ENCODE measurements at places on chromosomes 6 and 20.

- no peak overlapping the region for H3K27ac ChIP-seq
- H3K4me1 ChIP-seq = no peaks in the 10 kb centered on the region
- no peak for DNase-seq
- H3K4me3 ChIP-seq = no peak overlapping the region
Observed at GRCh38 chr20:21136015-21136732, 10.3 kb downstream of the KIZ start.

GRCh38 chr6:12593771-12594529 is 122.6 kb upstream of the PHACTR1 start:
- no peaks in the 10 kb centered on the region for H3K4me1 ChIP-seq
- H3K36me3 ChIP-seq = no peaks in the 10 kb centered on the region
- DNase-seq = no peak
- H3K27ac ChIP-seq = no peak overlapping the region
- no peaks in the 10 kb centered on the region for H3K27me3 ChIP-seq

GRCh38 chr6:144149558-144149893 is 791 bp upstream of the STX11 start:
- no peak for DNase-seq
- H3K4me3 ChIP-seq = peak overlapping the region; percentile 79
- no peaks in the 10 kb centered on the region for H3K36me3 ChIP-seq
- H3K27ac ChIP-seq = no peak overlapping the region
- peaks cover 17% of the 10 kb centered on the region for H3K4me1 ChIP-seq

DNA sequence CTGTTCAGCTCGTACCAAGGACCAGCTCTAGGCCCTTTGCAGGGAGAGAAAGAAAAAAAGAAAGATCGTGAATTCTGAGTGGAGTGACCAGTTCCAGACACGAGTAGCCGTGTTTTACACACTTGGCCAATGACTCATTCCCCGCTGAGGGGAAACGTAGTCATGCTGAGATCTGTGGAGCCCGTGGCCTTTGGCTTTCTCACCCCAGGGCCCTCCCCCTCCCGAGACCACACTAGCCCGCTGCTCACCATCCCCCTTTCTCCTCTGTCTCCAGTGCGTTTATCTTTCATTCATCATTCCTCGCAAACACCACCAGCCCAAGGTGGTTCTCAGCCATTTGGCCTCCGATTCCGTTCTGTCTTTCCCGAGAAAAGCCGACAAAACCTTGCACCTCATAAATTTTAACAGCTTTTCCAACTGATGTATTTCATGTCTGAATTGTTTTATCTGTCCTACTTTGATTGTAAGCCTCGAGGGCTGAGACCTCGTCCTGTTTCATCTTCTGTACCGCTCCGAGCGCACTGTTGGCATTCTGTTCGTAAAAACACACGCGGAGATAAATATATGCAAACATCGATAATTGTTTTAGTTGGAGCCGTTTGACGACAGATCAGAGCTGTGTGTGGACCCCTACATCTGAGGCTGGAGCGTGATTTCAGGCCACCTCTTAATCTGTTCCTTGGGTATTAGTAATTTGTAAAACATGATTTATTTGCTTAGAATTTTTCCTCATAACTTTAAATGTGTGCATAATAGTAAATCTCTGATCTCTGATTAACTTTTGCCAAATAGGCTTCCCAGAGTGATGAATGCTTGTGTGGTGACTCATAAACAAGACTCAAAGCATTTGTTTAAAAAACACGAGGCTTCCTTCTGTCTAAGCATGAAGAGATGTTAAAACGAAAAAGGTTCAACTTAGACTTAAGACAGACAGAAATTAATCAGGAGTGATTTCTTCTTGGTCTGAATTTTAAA is 336.6 kb downstream of the CDH4 start:
- H3K4me1 ChIP-seq = no peaks in the 10 kb centered on the region
- no peak overlapping the region for H3K27ac ChIP-seq
- no peak overlapping the region for H3K4me3 ChIP-seq
- DNase-seq = no peak

DNA sequence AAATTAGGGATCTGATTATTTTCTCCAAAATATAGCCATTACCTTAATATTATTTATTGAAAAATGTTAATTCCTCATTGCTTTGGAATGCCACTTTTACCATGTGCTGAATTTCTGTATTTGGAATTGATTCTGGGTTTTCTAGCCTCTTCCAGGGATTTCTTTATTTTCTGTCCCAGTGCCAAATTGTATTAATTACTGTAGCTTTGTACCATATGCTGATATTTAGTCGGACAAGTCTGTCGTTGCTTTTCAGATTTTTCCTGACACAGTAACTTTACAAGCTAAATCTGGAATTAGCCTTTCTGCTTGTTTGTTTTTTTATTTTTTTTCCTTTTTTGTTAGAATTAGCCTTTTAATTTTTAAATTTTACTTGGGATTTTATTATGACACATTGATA is 10.9 kb upstream of the TMEM14B start:
- H3K27me3 ChIP-seq = no peaks in the 10 kb centered on the region
- H3K4me1 ChIP-seq = peaks cover 4% of the 10 kb centered on the region
- H3K4me3 ChIP-seq = no peak overlapping the region
- DNase-seq = no peak
- H3K36me3 ChIP-seq = no peaks in the 10 kb centered on the region

DNA sequence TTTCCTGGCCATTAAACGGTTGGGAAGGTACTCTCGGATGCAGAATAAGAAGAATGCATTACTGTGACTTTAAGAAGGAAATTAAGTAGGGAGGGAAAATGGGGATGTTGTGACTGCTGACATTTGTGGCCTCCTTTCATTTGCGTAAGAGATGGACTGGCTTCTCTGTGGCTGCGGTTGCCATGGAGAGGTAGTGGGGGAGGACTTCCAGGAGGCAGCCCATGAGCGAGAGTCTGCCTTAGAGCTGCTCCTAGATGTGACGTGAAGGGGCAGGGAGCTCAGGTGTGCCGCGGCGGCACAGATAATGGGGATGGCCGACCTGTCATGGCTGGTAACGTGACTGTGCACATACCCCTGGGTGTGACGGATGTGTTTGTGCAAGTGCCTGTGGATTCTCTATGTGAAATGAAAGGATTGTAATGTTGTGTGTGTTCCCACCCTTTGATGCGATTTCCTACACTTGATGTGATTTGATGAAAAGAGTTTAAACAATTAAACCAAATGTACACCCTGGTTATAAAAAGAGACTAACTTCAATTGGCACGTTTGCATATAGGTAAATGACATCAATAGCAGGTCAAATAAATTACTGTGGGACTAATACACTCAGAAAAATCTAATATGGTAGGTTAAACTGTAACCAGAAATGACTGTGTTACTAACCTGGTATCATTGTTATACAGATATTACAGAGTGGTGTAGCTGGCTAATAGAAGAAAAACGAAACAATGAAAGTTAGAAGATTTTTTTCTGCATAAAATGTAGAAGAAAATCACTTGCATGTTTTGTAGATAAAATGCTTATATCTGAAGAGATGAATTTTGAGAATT is 48.9 kb downstream of the HIVEP1 start:
- H3K4me3 ChIP-seq = peak overlapping the region; percentile 17
- H3K36me3 ChIP-seq = no peaks in the 10 kb centered on the region
- H3K27me3 ChIP-seq = no peaks in the 10 kb centered on the region
- DNase-seq = peak; percentile 70
- H3K27ac ChIP-seq = no peak overlapping the region

DNA sequence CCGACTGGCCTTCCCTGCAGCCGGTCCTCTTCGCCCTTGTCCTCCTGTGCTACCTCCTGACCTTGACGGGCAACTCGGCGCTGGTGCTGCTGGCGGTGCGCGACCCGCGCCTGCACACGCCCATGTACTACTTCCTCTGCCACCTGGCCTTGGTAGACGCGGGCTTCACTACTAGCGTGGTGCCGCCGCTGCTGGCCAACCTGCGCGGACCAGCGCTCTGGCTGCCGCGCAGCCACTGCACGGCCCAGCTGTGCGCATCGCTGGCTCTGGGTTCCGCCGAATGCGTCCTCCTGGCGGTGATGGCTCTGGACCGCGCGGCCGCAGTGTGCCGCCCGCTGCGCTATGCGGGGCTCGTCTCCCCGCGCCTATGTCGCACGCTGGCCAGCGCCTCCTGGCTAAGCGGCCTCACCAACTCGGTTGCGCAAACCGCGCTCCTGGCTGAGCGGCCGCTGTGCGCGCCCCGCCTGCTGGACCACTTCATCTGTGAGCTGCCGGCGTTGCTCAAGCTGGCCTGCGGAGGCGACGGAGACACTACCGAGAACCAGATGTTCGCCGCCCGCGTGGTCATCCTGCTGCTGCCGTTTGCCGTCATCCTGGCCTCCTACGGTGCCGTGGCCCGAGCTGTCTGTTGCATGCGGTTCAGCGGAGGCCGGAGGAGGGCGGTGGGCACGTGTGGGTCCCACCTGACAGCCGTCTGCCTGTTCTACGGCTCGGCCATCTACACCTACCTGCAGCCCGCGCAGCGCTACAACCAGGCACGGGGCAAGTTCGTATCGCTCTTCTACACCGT is 6.1 kb downstream of the UBD start:
- H3K36me3 ChIP-seq = no peaks in the 10 kb centered on the region
- H3K4me3 ChIP-seq = peak overlapping the region; percentile 33
- DNase-seq = no peak
- peaks cover 11% of the 10 kb centered on the region for H3K4me1 ChIP-seq
- no peak overlapping the region for H3K27ac ChIP-seq

- H3K27ac ChIP-seq = no peak overlapping the region
- no peaks in the 10 kb centered on the region for H3K27me3 ChIP-seq
- no peak overlapping the region for H3K4me3 ChIP-seq
- peaks cover 6% of the 10 kb centered on the region for H3K4me1 ChIP-seq
Observed at GRCh38 chr6:100886076-100886475, 4.9 kb upstream of the ASCC3 start.

DNA sequence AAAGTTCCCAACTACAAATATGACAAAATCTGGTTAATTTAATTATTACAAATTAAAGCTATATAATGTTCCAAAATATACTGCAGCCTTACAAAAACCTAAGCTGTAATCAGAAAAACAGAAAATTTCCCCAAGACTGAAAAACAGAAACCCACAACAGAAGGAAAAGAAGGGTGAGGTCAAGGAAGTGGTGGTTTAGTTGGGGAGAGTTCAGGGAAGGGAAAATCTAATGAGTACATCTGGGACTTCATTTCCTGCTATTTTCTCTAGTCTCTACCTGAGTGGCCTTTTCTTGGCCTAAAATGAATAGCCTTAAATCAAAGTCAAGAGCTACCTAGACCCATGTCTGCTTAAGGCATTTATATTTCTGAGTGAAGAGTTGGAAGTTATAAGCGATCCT is 66.2 kb upstream of the BEND6 start:
- no peaks in the 10 kb centered on the region for H3K36me3 ChIP-seq
- no peak overlapping the region for H3K4me3 ChIP-seq
- no peak overlapping the region for H3K27ac ChIP-seq
- peaks cover 3% of the 10 kb centered on the region for H3K4me1 ChIP-seq
- no peak for DNase-seq
- H3K27me3 ChIP-seq = no peaks in the 10 kb centered on the region

- no peak for DNase-seq
- H3K27ac ChIP-seq = no peak overlapping the region
- H3K36me3 ChIP-seq = no peaks in the 10 kb centered on the region
- no peak overlapping the region for H3K4me3 ChIP-seq
Observed at GRCh38 chr6:5937169-5937909, 69.4 kb downstream of the NRN1 start.

DNA sequence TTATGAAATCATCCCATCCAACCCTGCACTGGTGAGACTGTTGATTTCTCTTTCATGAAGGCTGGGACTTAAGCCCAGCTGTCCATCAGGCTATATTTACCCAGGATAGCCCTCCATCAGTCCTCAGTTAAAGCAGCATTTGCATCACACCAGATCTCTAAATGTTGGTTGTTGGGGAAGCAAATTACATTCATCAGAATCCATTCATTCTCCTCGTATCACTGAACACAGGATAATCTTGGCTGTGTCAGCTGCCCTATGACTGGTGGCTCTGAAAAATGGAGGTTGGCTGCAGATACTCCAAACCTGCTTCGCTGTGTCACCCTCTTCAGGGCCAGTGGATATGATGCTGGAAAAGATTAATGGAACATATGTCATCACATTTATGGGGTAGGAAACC is 718.3 kb downstream of the KIF16B start:
- H3K4me3 ChIP-seq = no peak overlapping the region
- H3K27ac ChIP-seq = no peak overlapping the region
- H3K36me3 ChIP-seq = no peaks in the 10 kb centered on the region
- no peaks in the 10 kb centered on the region for H3K4me1 ChIP-seq

DNA sequence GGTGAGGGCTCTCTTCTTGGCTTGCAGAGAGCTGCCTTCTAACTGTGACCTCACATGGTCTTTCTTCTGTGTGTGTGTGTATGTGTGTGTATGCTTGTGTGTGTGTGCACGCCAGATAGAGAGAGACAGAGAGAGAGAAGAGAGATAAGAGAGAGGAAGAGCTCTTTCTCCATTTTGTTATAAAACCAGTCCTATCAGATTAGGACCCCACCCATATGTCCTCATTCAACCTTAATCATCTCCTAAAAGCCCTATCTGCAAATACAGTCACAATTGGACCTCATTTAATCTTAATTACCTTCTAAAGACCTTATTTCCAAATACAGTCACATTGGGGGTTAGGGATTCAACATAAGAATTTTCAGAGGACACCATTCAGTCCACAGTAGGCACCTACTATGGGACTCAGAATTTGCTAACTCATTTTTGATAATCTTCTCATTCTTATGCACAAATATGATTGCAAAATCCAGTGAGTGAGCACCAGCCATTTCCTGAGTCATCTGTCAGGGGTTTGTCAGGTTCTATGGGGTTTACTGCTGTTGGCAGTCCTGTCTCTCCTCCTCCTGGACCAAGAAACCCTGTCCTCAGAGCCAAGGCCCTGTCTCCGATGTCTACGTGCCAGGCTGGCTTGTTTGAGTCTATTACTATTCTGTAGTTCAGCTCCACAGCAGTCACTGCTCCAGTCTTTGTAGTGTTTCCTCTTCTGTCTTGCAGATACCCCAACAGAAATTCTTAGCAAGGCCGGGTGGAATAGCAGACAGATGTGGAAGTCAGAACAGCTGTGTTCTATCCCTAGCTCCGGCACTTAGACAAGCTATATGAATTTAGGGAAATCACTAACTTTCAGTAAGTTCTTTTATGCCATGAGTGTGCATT is 59.0 kb upstream of the FAM184A start:
- no peak for DNase-seq
- H3K4me3 ChIP-seq = no peak overlapping the region
- H3K27me3 ChIP-seq = no peaks in the 10 kb centered on the region
- no peaks in the 10 kb centered on the region for H3K4me1 ChIP-seq
- H3K27ac ChIP-seq = peak overlapping the region; percentile 67
- no peaks in the 10 kb centered on the region for H3K36me3 ChIP-seq

- no peaks in the 10 kb centered on the region for H3K36me3 ChIP-seq
- H3K4me3 ChIP-seq = no peak overlapping the region
- H3K4me1 ChIP-seq = no peaks in the 10 kb centered on the region
- no peak overlapping the region for H3K27ac ChIP-seq
- no peaks in the 10 kb centered on the region for H3K27me3 ChIP-seq
- DNase-seq = no peak
Observed at GRCh38 chr6:11912420-11912819, 99.7 kb upstream of the HIVEP1 start.

DNA sequence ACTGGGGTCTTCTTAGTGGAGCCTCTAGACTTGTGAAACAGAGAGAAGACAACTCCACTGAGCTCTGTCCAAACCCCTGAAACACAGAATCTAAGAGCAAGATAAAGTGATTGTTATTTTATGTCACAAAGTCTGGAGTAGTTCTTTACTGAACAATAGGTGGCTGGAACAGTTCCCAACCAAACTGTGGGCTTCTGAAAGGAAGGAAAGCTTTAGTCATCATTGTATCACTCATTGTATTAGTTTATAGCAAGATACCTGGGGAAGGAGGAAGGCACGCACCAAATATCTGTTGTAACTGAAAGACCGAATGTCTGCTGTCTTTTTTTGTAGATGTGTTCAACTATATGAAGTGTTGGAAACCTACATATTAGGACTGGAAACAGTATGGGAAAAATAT is 284.9 kb upstream of the TBX18 start:
- H3K36me3 ChIP-seq = no peaks in the 10 kb centered on the region
- H3K27ac ChIP-seq = no peak overlapping the region
- H3K4me1 ChIP-seq = no peaks in the 10 kb centered on the region
- H3K4me3 ChIP-seq = no peak overlapping the region
- no peak for DNase-seq
